Activated CD8-positive, alpha-beta memory T cell treated with anti-CD3 and anti-CD28 coated beads for 48 hours (primary cell): ENCODE measurements at places on chromosomes 1 and 21.

GRCh38 chr1:168089326-168089978, 47.3 kb downstream of the GPR161 start:
- DNase-seq: no peak

DNA sequence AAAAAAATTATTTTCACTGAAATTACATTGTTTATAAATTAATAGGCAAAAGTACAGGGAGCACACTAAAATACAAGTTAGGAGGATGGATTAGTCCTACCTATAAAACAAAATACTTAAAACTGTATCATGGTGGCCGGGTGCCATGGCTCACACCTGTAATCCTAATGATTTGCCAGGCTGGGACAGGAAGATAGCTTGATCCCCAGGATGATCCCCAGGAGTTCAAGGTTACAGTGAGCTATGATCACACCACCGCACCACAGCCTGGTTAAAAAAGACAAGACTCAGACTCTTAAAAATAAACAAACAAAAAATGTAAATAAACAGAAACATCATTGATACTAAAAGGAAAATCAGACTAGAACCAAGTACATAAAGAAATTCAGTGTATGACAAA, 53.5 kb downstream of the ASH1L start:
- DNase-seq: no peak

DNA sequence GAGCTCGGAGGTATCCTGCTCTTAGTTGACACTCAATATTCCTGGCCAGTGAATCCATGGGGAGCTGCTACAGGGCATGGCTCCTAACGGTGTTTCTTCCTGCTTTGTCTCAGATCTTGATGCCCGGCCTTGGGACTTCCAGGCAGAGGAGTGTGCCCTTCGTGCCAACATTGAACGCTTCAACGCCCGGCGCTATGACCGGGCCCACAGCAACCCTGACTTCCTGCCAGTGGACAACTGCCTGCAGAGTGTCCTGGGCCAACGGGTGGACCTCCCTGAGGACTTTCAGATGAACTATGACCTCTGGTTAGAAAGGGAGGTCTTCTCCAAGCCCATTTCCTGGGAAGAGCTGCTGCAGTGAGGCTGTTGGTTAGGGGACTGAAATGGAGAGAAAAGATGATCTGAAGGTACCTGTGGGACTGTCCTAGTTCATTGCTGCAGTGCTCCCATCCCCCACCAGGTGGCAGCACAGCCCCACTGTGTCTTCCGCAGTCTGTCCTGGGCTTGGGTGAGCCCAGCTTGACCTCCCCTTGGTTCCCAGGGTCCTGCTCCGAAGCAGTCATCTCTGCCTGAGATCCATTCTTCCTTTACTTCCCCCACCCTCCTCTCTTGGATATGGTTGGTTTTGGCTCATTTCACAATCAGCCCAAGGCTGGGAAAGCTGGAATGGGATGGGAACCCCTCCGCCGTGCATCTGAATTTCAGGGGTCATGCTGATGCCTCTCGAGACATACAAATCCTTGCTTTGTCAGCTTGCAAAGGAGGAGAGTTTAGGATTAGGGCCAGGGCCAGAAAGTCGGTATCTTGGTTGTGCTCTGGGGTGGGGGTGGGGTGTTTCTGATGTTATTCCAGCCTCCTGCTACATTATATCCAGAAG, 16.7 kb downstream of the ALX3 start:
- DNase-seq: no peak

DNA sequence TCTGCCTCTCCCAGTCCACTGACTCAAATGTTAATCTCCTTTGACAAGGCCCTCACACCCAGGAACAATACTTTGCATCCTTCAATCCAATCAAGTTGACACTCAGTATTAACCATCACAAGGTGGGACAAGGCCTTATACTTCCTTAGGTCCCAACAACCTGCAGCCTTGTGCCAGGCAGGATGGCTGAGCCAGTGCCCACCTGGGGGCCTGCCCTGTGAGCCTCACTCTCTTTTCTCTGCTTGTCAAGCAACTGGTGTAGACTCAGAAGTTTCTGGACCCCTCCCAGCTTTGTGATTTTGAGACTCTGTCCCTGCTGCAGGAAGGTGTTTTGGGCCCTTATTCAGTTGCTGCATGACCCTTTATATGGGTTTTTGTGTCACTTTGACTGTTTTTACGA, 310.0 kb upstream of the C1orf174 start:
- no peak for DNase-seq

DNA sequence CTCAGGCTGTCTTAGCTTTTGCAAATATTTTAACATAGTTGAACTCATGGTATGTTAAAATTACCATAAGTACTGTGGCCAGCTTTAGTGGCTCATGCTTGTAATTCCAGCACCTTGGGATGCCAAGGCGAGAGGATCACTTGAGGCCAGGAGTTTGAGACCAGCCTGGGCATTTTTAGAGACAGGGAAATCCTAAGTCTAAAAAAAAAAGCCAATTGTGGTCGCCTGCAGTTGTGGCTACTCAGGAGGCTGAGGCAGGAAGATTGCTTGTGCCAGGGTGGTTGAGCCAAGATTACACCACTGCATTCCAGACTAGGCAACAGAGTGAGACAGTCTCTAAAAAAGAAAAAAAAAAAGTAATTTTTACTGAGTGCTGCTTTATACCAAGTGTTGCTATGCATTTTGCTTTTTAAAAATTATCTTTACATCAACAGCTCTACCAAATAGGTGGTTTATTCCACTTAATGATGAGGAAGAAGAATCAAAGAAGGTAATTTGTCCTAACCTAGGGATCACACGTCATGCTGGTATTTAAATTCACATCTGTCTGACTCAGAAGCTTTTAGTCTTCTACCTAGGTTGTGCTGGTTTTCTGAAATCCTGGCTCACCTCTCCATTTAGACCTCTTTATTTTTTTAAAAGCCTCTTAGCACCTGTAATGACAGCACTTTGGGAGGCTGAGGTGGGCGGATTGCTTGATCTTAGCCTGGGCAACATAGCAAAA, 16.8 kb downstream of the PPP1R12B start:
- DNase-seq: no peak

- DNase-seq: no peak
Observed at GRCh38 chr1:96865731-96866685, 144.4 kb downstream of the PTBP2 start.

DNA sequence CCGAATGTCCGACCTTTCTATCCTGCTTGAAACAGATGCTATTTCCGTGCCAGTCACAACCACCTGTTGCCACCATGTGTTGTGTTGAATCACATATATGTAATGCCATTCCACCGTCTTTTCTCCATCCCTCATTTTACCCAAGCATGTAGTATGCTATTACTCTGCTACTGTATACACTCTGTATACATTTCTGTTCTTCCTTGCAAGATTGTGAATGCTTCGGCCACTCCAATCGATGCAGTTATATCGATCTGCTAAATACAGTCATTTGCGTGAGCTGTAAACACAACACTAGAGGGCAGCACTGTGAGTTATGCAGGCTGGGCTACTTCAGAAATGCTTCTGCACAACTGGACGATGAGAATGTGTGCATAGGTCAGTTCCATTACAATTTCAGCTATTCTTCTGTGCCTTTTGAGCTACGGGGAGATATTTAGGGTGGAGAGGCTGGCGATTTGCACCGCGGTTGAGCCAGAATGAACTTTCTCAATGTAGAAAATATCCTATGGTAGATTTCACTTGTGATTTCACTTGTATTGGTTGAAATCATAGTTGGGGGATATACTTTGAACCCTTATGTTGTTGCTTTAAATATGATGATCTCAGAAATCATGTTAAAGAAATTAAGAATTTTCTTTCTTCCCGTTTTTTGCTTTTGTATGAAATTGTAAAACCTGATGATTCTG, 289.8 kb downstream of the NTNG1 start:
- no peak for DNase-seq

DNA sequence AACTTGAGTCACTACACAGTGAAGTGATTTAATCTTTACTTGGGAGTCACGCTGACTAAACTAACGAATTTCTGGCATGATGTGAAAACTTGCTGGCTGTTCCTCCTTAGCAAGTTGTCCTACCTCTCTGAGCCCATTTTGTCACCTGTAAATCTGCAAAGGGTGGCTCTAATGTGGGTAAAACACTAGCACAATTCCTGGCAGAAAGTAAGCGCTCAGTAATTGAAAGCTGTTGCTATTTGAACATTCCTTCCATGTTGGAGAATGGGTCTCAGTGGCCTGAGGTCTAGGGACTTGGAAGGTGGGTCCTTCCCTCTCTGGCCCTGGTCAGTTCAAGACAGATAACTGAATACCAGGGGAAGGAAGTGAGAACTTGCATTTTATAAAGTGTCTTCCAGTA, 309.0 kb upstream of the PROX1 start:
- no peak for DNase-seq

- no peak for DNase-seq
Observed at GRCh38 chr1:64514197-64514765, 44.4 kb downstream of the CACHD1 start.

DNA sequence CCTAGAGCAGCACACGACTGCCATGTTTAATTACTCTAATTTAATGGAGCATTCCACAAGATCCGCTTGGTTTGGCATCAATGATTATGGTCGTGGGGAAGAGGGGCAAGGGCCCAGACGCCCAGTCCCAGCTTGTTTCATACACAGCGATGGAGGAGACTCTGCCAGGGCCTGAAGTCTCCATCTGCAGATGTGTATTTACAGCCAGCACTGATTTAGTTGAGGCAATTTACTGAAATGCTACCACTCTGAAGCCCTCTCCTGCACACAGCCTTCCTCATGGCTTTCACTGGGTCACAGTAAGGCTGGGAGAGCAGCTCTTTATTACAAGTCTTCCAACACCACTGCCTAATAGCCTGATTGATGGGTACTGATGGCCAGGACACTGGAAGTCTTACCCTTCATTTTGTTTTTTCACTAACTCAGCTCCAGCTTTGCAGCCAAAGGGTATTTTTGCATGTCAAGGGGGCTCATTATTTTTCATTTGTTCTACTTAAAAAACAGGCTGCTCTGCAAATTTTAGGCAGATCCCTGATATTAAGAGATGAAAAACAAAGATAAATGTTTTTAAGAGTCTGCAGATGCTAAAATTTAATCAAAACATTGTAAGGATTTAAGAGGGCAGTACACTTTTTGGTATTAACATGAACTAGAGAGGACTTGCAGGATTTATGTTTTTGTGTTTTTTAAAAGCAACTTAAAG, 236.3 kb downstream of the SIPA1L2 start:
- DNase-seq: no peak

DNA sequence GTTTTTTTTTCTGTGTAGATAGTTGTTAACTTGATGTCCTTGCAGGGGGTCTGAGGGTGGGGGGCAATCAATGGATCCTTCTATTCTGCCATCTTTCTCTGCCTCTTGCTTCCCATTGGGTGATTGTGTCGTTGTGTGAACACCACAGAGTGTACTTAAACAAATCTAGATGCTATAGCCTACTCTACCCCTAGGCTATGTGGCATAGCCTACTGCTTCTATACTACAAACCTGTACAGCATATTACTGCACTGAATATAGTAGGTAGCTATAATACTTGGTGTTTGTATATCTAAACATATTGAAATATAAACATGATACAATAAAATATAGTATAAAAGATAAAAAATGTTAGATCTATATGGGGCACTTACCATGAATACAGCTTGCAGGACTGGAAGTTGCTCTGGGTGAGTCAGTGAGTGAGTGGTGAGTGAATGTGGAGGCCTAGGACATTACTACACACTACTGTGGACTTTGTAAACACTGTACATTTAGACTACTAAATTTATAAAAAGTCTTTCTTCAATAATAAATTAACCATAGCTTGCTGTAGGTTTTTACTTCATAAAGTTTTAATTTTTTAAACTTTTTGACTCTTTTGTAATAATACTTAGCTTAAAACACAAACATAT, 105.4 kb downstream of the CENPF start:
- DNase-seq: no peak

- no peak for DNase-seq
Observed at GRCh38 chr1:215878843-215879242, 311.7 kb downstream of the KCTD3 start.

DNA sequence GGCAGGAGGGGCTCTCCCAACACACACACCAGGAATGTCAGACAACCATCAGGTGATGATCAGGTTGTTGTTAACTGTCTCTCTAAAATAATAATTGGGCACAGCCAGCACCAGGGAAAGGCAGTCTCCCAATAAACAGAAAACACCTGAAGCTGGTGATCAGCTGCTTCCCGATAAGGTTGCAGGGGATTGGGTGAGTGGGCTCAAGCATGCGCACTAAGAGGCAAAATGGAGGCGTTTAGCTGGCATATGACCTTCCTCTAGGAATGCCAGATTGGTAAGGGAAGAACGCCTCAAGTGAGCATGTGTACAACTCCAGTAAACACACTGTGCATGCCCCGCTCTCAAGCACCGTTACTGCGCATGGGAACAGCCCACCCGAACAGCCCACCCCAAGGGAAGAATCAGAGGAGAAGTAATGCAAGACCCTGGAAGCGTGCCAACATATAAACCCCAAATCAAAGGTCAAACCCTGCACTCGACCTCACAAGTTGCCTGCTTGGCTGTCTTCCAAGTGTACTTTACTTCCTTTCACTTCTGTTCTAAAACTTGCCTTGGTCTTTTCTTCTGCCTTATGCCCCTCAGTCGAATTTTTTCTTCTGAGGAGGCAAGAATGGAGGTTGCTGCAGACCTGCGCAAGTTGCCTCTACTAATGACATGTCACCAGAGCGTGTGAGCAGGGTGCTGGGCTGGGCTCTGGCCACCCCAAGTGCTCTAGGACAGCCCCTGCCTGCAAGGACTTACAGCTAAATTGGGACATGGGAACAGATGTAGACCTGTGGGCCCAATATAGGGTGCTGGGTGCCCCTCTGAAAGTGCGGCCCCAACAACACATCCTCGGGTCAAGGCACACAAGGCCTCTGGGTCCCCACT, 200.8 kb downstream of the RHOU start:
- no peak for DNase-seq

- DNase-seq: no peak
Observed at GRCh38 chr1:51231896-51232295, 4.2 kb upstream of the RNF11 start.

GRCh38 chr1:58446368-58446767, 100.2 kb downstream of the OMA1 start:
- DNase-seq: no peak

DNA sequence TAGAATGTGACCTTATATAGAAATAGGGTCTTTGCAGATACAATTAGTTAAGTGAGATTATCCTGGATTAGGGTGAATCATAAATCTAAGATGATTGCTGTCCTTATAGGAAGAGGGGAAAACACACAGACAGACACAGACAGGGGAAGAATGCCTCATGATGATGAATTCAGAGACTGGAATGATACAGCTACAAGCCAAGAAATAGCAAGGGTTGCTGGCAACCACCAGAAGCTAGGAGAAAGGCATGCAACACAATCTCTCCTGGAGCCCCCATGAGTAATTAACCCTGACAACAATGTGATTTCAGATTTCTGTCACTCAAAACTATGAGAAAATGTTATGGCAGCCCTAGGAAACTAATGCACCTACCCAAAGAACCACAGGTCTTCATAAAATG, 19.1 kb upstream of the PPIH start:
- no peak for DNase-seq

- DNase-seq: no peak
Observed at GRCh38 chr1:222525951-222526350, 22.0 kb downstream of the HHIPL2 start.
